CD4-positive, alpha-beta T cell treated with Interleukin-12 subunit alpha and Interleukin-12 subunit beta, for 1 hour (primary cell): ENCODE measurements at places on chromosomes 13 and 19.

DNA sequence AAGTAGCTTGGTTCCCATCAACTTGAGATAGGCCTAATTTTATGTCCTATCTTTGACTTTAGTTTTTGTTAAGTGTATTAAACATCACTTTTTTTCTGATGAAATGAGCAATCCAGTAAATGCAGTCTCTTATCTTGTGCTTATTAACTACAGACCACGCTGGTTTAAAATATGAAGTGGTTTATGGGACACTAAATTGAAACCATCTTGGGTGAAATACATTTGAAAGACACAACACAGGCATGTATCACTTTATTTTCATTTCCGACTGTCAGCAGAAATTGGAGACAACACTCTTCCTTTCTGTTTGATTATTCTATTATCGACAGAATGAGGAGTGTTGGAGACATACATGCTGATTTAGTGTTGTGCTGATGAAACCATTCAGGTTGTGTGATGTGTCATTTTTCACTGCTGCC is 447.7 kb downstream of the GPC6 start:
- no peak for DNase-seq

- DNase-seq: no peak
Observed at GRCh38 chr19:14558370-14559066, 13.3 kb downstream of the NDUFB7 start.

- no peak for DNase-seq
Observed at GRCh38 chr13:106152047-106152446, 383.4 kb downstream of the EFNB2 start.

DNA sequence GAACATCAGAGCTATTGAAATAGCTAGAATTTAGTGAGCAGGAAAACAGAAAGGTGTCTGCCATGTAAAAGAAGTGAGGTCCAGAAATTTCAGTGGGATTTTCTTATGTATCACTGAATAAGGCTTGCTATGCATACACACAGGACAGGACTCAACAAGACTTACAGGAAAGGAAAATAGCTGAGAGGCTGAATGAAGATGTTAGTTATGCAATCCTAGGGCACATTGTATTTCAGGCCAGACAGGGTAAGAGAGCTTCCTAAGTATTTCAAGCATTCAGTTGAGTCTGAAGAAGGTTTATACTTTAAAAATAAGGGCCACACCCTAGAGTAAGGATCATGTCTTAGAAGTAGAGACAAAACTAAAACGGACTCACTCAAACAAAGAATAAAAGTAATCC is 419.9 kb upstream of the PRR20A start:
- no peak for DNase-seq

DNA sequence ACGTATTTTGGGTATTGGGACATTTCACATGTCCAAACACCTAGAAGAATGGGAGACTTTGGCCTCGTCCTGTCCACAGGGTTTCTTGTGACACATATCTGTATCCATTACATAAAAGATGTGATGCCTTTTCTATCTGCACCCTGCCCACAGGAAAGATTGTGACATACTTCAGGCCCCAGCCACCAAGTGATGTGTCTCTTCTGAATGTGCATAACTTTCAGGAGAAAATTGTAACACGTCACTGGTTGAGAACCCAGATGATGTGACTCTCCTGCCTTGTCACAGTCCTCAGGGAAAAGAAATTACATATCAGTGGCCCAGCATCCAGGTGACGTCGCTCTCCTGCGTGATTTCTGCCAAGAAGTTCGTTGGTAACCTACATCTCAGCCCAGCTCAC is 21.0 kb upstream of the ZNF681 start:
- no peak for DNase-seq

DNA sequence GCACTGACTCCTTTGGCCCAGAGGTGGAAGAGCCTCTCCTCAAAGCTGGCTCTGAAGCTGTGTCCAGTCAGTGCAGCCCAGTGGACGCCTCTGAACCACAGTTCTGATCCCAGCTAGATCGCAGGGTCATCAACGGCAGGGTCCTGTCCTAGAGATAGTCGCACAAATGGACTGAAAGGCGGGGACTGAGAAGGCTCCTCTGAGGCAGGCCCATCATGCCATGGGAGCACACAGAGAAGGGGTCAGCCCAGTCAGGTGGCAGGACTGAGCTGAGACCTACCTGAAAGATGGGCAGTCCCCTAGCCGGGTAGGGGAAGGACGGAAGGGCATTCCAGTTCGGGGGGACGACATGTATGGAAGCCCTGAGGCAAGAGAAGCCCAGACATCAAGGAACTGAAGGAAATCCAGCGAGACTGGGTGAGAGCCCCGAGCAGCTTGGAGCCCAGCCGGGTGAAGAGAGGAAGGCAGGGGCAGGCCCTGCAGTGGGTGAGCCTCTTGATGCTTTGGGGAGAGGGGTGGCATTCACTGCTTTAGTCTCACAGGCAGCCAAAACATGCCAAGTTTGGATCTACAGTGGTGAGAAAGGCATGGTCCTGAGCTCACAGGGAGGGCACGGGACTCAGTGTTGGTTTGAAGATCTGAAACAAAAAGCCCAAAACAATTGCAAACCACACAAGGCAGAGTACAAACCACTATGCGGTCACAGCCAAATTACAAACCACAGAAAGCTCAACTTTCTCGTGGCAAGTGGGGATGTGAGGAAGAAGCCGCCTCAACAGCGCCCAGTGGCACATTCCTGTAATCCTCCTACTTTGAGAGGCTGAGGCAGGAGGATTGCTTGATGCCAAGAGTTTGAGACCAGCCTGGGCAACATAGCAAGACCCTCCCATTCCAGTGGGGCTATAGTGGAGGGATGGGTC is 10.0 kb downstream of the CALM3 start:
- peak; percentile 60 for DNase-seq

GRCh38 chr13:75904012-75904411 is 267.9 kb downstream of the LMO7 start:
- no peak for DNase-seq
